ENCODE measurements at places on chromosomes 7 and 10.

DNA sequence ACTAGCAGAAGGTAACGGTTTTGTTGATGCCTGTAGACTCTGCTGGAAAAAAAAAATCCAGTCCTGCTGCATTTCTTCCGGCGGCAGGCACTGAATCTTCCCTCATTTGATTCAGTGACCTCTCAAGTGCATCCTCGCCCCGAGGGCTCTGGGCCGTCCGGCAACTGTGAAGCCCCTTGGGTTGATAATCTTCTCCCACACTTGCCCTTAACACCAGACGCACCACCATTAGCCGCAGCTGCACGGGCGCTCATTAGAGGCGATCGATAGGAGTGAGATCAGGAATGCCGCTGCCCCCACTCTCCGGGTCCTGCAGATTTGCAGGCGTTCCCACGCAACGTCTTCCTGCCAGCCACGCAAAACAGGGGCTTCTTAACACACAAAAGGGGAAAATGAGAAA lies 200.0 kb upstream of the MKI67 start:
- DNase-seq = no peak

- DNase-seq = no peak
Measured at GRCh38 chr10:124232686-124233545, 139.5 kb upstream of the CHST15 start.

DNA sequence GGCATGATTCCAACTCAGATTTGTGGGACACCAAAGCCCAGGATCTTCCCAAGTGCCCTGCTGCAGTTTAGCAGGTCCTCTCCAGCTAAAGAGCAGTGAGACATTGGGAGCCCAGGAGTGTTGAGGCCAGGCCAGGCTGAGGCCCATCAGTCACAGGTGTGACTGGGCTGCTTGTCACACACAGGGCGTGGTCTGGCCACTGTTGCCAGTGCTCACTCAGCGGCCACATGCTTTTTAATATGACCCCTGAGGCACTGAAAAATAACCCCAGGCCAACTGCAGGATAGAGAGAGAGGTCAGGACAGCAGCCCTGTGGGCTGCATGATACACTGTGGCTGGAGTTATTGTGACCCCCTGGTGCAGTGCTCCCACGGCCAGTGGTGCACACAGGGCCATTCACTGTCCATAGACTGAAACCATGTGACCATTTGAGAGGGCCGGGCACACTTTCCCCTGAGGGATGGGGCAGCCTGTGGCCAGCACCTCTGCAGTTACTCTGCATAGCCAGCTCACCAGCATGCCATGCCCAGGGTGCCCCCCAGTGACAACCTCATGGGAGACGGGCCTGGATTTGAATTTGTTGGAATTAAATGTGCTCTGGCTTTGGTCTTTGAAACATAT lies 4.2 kb downstream of the GDF2 start:
- DNase-seq = no peak

GRCh38 chr7:16840094-16840493 lies 35.3 kb upstream of the AGR2 start:
- DNase-seq = no peak

DNA sequence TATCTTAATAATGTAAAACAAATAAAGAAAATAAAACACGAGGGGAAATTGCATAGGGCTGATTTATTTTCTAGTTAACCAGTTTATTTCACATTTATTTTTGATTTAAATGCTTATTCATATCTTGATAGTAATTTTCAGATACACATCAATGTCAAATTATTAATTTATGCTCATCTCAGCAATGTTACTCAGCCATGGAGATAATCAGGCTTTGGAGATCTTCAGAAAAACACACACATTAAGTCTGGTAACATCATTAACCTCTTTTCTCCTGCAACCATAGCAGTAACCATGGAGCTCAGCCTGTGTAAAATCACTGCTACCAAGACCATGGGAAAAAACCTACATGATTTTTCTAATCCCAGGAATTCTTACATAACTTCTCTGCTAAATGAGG lies 31.9 kb upstream of the TBX20 start:
- no peak for DNase-seq

Data from stimulated activated CD4-positive, alpha-beta T cell treated with anti-CD3 and anti-CD28 coated beads, Interleukin-15, amount 100 ng/mL, for 1 hour (primary cell).